ENCODE measurements at places on chromosomes 3 and 15.

- no peak for DNase-seq
Measured at GRCh38 chr3:185813691-185814215, 11.1 kb downstream of the IGF2BP2 start.

GRCh38 chr15:84981711-84982300, at the start of gene PDE8A:
PDE8A (plus strand) TSS chr15:84981856; CDS start chr15:84982163, 307 bp downstream.
- DNase-seq: peak; percentile 13

DNA sequence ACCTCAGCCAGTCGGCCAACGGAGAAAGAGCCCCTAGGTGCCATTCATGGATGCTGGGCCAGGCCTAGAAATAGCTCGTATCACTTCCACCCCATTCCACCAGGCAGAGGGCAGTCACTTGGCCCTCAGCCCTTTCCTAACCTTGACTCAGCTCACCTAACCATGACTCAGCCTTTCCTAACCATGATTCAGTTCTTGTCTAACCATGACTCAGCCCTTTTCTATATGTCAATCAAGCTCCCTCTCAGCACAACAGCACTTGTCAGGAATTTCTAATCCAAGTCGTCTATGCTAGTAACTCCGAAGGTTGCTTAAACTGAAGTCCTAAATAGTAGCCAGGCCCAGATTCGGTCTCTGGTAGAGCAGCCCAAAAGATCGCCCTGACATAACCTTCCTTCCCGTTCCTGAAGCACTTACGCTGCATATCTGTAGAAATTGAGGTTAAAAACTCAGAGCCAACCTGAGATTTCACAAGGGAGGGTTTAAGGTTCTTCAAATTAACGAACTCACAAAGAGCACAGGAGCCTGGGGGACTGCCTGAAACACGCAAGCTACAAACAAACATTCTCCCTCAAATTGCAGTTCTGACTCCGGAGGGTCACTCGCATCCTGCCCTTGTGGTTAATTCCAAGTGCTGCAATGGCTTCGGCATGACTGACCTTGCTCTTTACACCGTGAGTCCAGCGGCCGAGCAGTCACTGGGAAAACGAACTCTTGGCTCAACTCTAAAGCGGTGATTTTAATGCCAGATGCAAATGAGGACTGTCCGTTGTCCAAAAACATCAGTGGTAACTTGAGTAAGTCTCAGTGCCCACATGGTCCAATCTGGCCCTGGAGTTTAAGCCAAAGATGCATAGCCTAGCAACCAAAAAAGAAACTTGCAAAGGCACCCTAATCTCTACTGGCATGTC, 99.9 kb downstream of the ADAMTS17 start:
- DNase-seq: no peak

GRCh38 chr15:88300089-88300488, 43.5 kb upstream of the NTRK3 start:
- DNase-seq: no peak

GRCh38 chr3:116474032-116474780, 28.9 kb upstream of the LSAMP start:
- no peak for DNase-seq

DNA sequence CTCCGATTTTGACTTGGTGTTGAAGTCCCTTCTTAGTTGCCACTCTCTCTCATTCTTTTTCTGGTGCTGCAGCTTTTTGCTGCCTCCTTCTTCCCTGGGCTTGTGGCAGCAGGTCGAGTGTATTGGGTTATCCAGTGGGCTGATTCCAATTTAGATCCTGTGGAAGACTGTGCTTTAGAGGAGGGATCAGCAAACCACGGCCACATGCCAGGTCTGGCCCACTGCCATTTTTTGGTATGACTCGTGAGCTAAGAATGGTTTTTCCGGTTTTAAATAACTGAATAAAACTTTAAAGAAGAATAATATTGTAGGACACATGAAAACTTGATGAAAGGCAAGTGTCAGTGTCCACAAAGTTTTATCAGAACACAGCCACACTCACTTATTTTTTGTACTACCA, 330.5 kb downstream of the ROBO2 start:
- DNase-seq: no peak

Data from activated CD8-positive, alpha-beta memory T cell treated with anti-CD3 and anti-CD28 coated beads for 4 hours (primary cell).